ENCODE measurements at places on chromosomes 16 and 17.

DNA sequence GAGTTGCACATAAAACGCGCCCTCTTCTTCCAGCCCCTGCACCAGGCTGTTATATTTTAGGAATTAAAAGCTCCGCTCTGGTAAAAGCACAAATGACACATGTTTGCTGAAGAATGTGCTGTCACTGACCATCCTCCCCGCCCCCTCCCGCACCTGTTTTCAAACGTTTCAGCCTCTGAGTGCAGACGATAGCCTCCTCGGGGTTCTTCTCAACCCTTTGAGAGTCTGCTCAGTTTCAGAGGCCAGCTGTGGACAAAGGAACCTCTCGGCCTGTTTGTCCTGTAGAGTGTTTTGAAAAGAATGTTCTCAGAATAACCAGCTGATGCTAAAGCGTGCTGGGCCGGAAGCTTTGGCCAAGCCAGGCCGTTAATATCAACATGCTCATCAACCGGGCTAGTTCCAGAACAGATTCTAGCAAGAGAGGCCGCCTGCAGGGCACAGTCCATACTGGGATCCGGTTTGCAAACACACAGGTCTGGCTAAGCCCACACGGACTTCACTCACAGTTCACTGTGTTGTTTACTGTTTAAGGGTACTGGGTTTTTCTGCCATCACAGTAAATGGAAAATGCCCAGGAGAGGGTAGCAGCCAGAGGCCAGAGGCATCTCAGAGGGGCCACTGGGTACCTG lies 6.4 kb upstream of the CACNG4 start:
- no peak for DNase-seq

- no peak for DNase-seq
These were observed 8.1 kb upstream of the C1QL1 start for GRCh38 chr17:44976206-44976605.

DNA sequence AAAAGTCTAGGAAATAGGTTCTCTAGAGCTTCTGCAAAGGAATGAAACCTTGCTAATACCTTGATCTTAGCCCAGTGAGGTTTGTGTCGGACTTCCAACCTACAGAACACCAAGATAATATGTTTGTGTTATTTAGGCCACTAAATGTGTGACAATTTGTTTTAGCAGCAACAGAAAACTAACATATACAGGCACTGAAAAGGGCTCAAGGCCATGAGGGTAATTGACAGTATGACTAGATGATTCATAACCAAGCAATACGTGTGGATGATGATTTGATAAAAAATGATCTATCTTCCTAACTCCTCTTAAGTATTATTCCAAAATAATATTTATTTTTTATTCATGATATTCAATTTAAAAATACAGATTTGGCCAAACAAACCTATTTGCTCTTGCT lies 27.7 kb upstream of the MED13 start:
- no peak for DNase-seq

GRCh38 chr17:39277110-39277509 lies 51.4 kb upstream of the STAC2 start:
- no peak for DNase-seq

DNA sequence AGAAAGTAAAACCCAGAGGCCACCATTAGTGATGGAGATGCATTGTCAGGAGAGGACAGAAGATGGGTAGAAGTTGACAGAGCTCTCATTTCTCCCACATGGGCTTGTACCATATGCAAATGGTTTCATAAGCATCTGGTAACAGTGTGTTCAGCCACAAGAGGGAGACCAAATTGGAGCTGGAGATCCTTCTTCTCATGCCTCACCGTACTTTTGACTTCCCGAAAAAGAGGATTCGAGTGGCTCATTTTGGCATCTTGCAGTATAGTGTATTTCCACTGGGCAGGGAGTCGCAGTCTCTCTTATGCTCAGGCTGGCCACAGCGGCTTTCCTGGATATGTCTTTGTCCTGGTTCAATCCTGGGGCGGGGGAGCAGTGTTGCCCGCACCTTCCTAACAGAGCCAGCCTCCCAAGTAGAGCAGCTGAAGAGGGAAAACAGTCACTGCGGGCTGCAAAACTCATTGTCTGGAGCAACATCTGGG lies 23.8 kb downstream of the TBC1D3B start:
- no peak for DNase-seq

GRCh38 chr16:10126686-10127085 lies 55.5 kb downstream of the GRIN2A start:
- DNase-seq: no peak

- no peak for DNase-seq
These were observed 1.2 kb downstream of the SRRM2 start for GRCh38 chr16:2753733-2754020.

GRCh38 chr17:80256034-80256350 lies 4.7 kb upstream of the RNF213 start:
- no peak for DNase-seq

- DNase-seq: peak; percentile 26
These were observed at the start of gene DLX3 for GRCh38 chr17:49995055-49995738. TSS of gene DLX3 (minus strand) at chr17:49995224. CDS start at chr17:49994998, 226 bp downstream.

Data from activated CD4-positive, alpha-beta T cell treated with anti-CD3 and anti-CD28 coated beads, Interleukin-2, amount 50 U/mL, for 1 hour (primary cell).